ENCODE measurements at places on chromosomes 16 and 17. TPM values are rescaled to one million over a fixed set of nuclear protein-coding genes. Genes with fewer than 3 reads are reported as not detected.

GDPD1 gene
- 3.3 TPM for total RNA-seq

PPP1R1B gene
- total RNA-seq: not detected

NPIPB12 gene
- 80.9 TPM for total RNA-seq

GAS7 gene
- total RNA-seq: 1.6 TPM

PRRT2 gene
- 0.83 TPM for total RNA-seq

CCL8 gene
- total RNA-seq: not detected

NKD1 gene
- total RNA-seq: 0.44 TPM

GRCh38 chr16:1173788-1174451, 21.0 kb downstream of the CACNA1H start:
- H3K4me1 ChIP-seq: no peaks in the 10 kb centered on the region
- no peak overlapping the region for H3K27ac ChIP-seq
- DNase-seq: no peak

- peak overlapping the region; percentile 95 for H3K27ac ChIP-seq
- H3K4me3 ChIP-seq: peak overlapping the region; percentile 72
- no peaks in the 10 kb centered on the region for H3K27me3 ChIP-seq
- H3K36me3 ChIP-seq: peaks cover 77% of the 10 kb centered on the region
- H3K4me1 ChIP-seq: peaks cover 71% of the 10 kb centered on the region
These were observed 47.6 kb downstream of the IL21R start for GRCh38 chr16:27449434-27450195.

DNA sequence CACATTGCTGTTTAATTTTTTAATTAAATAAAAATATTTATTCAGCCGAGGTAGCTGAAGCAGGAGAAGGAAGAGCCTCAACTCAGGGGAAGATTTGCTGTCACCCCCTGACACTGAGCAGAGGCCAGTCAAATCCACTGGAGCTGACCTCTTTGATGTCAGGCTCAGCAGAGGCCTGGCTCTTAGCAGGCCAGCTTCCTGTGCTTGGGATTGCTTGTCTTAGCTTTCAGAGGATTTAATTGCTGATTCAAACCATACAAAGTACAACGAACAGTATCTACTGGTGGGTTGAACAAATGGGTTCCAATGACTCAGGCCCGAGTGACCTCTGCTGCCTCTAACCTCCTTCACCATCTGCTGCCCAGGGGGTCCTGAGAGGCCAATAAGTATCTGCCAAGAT, 417.0 kb upstream of the HSBP1 start:
- no peak for DNase-seq
- no peak overlapping the region for H3K4me3 ChIP-seq
- no peak overlapping the region for H3K27ac ChIP-seq
- no peaks in the 10 kb centered on the region for H3K27me3 ChIP-seq

DNA sequence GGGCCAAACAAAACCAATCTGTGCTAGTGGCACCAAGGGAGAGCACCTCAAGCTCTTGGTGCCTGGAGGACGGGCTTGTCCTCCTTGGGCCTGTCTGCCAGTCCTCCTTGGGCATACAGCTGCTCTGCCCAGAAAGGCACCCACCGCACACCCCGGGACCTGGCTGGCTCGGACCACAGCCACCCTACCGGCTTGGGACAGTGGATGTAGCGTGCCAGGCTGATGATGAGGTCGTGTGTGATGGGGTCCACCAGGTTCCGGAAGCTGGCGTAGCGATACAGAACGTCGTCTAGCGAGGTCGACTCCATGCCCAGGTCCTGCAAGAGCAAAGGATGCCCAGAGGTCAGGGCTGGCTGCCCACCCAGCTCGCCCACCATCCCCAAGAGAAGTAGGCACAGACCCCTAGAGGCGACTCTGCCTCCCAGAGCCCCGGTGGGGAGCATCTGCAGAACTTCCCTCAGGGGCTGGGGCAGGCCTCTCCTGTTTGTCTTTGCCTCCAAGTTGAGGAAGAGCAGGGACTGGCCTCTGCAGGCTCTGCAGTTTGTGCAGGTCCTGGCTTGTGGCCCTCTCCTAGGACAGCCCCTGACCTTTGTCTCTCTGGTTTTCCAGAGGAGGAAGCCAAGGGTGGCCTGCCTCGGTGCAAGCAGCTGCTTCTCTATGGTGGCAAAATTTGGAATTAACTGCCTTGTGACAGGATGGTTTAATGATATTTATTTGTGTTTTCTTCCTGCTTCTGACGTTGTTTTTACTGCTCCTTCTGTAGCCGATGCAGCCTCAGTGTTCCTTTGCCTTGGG, 29.7 kb downstream of the LRRC75A start:
- no peak overlapping the region for H3K27ac ChIP-seq
- no peaks in the 10 kb centered on the region for H3K36me3 ChIP-seq
- H3K4me1 ChIP-seq: peaks cover 6% of the 10 kb centered on the region
- no peaks in the 10 kb centered on the region for H3K27me3 ChIP-seq
- no peak for DNase-seq
- H3K4me3 ChIP-seq: no peak overlapping the region

DNA sequence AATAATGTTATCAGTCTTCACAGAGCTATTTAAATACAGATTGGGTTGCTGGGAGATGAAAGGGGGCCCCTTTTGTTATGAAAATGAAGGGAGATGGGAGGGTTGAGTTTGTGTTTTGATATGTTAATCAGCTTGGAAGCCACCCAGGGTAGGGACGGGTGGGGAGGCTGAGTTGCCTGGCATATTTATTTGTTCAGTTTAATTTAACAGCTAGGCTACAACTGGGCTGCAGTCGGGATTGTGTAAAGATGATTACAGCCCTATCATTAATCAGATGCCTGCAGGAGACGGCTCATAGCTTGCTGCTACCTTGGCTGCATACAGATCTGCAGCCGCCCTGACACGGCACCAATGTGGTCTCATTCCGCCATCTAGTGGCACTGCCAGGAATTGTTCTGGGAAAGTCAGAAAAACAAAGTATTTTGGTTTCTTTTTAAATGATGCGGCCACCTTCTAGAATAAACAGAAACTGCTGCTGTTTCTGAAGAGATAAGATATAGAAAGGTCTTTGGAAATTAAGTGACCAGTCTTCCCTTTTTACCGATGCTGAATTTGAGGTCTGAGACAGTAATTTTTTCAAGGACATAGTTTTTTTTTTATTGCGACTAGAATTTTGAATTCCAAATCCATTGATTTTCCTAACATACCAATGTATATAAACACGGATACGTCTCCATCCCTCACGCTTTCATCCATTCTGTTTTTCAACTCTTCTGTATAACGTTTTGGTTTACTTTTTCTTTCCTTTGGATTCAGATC, 458.0 kb upstream of the ASIC2 start:
- peak overlapping the region; percentile 59 for H3K4me3 ChIP-seq
- no peaks in the 10 kb centered on the region for H3K36me3 ChIP-seq
- no peak overlapping the region for H3K27ac ChIP-seq
- peaks cover 6% of the 10 kb centered on the region for H3K4me1 ChIP-seq
- H3K27me3 ChIP-seq: peaks cover 12% of the 10 kb centered on the region
- peak; percentile 80 for DNase-seq

GRCh38 chr16:8872967-8873865, 4.4 kb upstream of the CARHSP1 start:
- DNase-seq: no peak
- H3K27me3 ChIP-seq: no peaks in the 10 kb centered on the region
- H3K27ac ChIP-seq: no peak overlapping the region
- peaks cover 43% of the 10 kb centered on the region for H3K4me1 ChIP-seq
- H3K36me3 ChIP-seq: no peaks in the 10 kb centered on the region

- peaks cover 33% of the 10 kb centered on the region for H3K36me3 ChIP-seq
- DNase-seq: peak; percentile 55
- peaks cover 26% of the 10 kb centered on the region for H3K4me1 ChIP-seq
- peak overlapping the region; percentile 80 for H3K4me3 ChIP-seq
These were observed 521 bp downstream of the ATMIN start for GRCh38 chr16:81035975-81036750.

- H3K27me3 ChIP-seq: no peaks in the 10 kb centered on the region
- no peak for DNase-seq
- no peak overlapping the region for H3K4me3 ChIP-seq
- H3K36me3 ChIP-seq: no peaks in the 10 kb centered on the region
These were observed 79.9 kb downstream of the TOX3 start for GRCh38 chr16:52466994-52467393.

DNA sequence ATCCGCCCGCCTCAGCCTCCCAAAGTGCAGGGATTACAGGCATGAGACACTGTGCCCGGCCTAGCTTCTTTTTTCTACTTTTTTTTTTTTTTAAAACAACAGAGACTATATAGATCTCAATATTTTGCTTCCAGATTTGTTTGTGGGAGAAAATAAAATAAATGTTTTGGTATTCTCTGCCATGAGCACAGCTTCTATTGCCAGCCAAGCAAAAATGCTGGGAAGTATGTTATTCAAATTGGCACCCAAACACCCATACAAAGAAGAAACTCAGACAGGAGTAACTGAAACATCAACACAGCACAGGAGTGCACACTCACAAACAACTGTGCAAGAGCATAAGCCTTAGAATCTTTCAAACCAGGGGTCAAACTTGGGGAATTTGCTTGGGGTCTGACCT, 37.2 kb upstream of the CLEC3A start:
- no peak overlapping the region for H3K27ac ChIP-seq
- H3K36me3 ChIP-seq: no peaks in the 10 kb centered on the region
- no peak overlapping the region for H3K4me3 ChIP-seq
- DNase-seq: no peak

DNA sequence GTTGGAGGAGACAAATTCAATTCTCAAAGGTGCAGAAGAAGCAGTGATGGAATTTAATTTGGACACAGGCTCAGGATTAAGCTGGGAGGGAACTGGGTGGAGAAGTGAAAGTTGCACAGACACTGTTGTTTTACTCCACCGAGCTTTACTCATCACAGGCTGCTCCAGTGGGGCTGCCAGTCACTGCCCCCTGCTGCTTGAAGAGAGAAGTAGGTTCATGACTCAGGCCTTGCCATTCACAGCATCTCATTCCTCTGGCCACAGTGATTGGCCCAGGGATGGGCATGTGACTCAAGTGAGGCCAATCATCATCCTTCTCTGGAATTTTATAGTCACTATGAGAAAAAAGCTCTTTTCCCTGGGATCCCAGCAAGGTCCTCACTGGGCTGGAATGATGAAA, 11.8 kb downstream of the GNAO1 start:
- H3K36me3 ChIP-seq: no peaks in the 10 kb centered on the region
- DNase-seq: peak; percentile 65
- H3K27ac ChIP-seq: no peak overlapping the region
- no peak overlapping the region for H3K4me3 ChIP-seq
- H3K27me3 ChIP-seq: peaks cover 9% of the 10 kb centered on the region
- no peaks in the 10 kb centered on the region for H3K4me1 ChIP-seq

GRCh38 chr17:78418326-78419026, 40.0 kb downstream of the PGS1 start:
- H3K4me1 ChIP-seq: peaks cover 55% of the 10 kb centered on the region
- no peak overlapping the region for H3K4me3 ChIP-seq
- no peak overlapping the region for H3K27ac ChIP-seq
- peaks cover 59% of the 10 kb centered on the region for H3K36me3 ChIP-seq

DNA sequence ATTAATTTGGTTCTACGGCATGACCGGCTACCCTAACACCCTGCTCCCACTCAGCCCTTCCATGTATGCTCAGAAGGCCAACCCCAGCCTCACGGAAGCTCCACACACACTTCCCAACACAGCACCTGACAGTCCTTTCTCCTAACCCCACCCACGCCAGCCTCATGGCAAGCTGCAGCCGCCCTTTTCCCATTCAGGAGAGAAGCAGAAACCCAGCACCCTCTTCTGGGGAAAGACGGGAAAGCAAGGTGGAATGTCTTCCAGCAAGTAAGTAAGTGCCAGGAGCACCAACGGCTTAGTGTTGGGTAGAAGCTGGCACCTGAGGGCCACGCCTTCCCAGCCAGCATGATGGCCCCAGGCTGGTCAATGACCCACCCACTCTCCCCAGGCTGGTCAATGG, 32.1 kb downstream of the ABR start:
- DNase-seq: no peak
- H3K36me3 ChIP-seq: no peaks in the 10 kb centered on the region
- H3K4me1 ChIP-seq: no peaks in the 10 kb centered on the region
- H3K4me3 ChIP-seq: no peak overlapping the region
- no peaks in the 10 kb centered on the region for H3K27me3 ChIP-seq

DNA sequence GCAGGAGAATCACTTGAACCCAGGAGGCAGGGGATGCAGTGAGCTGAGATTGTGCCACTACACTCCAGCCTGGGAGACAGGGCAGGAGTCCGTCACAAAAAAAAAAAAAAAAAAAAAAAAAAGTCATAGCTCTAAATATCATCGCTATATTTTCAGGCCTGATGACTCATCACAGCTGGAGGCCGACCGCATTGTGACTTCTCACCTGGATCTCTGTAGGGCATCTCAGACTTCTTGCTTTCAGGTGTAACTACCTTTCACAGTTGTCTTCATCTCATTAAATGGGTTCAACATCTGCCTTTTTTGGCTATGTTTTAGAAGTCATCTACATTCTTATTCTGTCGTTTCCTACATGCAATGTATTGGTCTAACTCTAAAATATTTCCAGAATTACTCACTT, 353.1 kb upstream of the MON1B start:
- no peak for DNase-seq
- H3K27me3 ChIP-seq: no peaks in the 10 kb centered on the region
- H3K4me1 ChIP-seq: no peaks in the 10 kb centered on the region
- H3K27ac ChIP-seq: no peak overlapping the region
- H3K4me3 ChIP-seq: no peak overlapping the region
- H3K36me3 ChIP-seq: no peaks in the 10 kb centered on the region

DNA sequence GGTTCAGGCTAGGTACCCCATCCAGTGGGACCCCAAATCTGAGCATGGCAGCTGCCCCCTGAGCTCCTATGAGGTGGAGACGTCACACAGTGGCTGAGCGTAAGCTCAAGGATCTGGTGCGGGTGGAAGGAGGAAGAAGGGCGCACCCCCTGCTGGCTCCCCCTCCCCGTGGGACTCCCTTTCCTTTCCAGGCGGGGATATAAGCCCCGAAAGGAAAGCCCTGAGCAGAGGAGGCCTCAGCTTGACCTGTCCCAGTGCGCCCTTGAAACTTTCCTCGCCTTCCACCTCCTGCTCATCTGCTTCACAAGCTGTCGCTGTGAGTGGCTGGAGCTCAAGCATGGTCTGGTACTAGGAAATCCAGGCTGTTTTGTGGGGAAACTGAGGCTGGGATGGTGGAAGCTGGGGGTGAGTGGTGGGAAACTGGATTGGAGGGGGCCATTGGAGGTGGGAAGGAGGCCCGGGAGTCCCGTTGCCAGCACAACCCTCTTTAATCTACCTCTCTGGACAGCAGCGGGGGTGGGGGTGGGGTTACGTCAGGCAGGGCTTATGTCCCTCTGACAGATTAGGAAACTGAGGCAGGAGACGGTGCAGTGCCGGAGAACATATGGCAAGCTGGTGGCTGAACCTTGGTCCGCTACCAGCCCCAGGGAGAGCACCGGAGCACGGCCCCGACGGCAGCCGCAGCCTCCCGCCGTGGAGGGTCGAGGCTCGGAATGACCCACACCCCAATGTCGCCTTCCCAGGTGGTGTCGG, 92.3 kb upstream of the TMEM97 start:
- H3K4me1 ChIP-seq: peaks cover 18% of the 10 kb centered on the region
- peaks cover 42% of the 10 kb centered on the region for H3K27me3 ChIP-seq
- DNase-seq: no peak
- H3K27ac ChIP-seq: no peak overlapping the region
- no peak overlapping the region for H3K4me3 ChIP-seq
- H3K36me3 ChIP-seq: no peaks in the 10 kb centered on the region

- H3K4me3 ChIP-seq: no peak overlapping the region
- peaks cover 13% of the 10 kb centered on the region for H3K4me1 ChIP-seq
- H3K27ac ChIP-seq: peak overlapping the region; percentile 25
- DNase-seq: peak; percentile 58
- no peaks in the 10 kb centered on the region for H3K36me3 ChIP-seq
These were observed 11.0 kb upstream of the DPEP1 start for GRCh38 chr16:89602273-89602951.

- peaks cover 30% of the 10 kb centered on the region for H3K4me1 ChIP-seq
- peak overlapping the region; percentile 88 for H3K4me3 ChIP-seq
- peaks cover 17% of the 10 kb centered on the region for H3K27me3 ChIP-seq
- H3K36me3 ChIP-seq: no peaks in the 10 kb centered on the region
These were observed 438 bp downstream of the GRN start for GRCh38 chr17:44345454-44346026.

Data from activated CD8-positive, alpha-beta T cell treated with anti-CD3 and anti-CD28 coated beads, Interleukin-2, amount 10 ng/mL, durations not matched to agents 7 days and 5 days (primary cell).